ENCODE measurements at places on chromosomes 7 and 10.

- no peak for DNase-seq
These were observed 98.9 kb upstream of the IL6 start for GRCh38 chr7:22628112-22628511.

DNA sequence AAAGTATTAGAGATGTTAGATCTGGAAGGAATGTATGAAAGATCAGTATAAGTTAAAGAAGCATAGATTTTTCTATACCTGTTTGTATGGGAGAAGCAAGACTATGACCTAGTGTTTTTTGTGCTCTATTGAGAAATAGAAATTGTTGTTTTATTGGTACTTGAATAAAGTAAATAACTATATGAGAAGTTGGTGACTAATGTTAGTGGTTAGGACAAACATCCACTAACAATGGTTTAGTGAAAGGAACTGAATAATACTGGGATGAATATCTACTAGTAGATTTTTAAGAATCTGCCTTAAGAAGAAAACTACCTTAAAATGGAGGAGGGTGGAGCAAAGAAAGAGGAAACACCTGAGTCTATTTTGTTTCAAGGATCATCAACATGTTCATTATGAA lies 521.1 kb upstream of the POT1 start:
- no peak for DNase-seq

GRCh38 chr7:87566311-87566900 lies 34.3 kb downstream of the ABCB1 start:
- DNase-seq = no peak

- no peak for DNase-seq
These were observed 69.7 kb upstream of the CAMK2B start for GRCh38 chr7:44395067-44395466.

- peak; percentile 52 for DNase-seq
These were observed 29.1 kb downstream of the MKX start for GRCh38 chr10:27716521-27716920.

DNA sequence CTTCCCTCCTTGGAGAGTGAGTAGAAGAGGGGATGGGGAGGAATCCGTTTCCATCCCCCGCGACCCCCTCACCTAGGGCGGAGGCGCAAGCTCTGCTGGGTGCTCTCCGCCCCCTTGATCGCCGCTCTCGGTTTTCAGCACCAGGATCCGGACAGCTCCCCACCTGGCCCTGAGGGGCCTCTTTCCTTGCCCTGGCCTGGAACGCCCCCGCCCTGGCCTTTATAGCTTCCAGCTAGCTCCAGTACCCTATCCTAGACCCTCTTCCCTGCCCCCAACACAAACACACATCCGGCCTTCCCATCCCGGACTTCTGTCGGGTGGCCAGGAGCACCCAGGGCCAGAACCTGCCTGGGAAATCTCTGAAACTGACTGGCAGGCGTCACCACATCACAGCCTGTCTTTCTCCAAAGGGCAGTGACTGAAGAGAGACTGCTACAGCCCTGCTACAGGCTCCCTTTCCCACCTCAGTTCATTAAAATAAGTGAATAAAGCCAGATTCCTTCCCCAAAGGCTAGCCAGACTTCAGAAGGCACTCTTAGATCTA lies 72.3 kb upstream of the LEP start:
- DNase-seq = peak; percentile 21

DNA sequence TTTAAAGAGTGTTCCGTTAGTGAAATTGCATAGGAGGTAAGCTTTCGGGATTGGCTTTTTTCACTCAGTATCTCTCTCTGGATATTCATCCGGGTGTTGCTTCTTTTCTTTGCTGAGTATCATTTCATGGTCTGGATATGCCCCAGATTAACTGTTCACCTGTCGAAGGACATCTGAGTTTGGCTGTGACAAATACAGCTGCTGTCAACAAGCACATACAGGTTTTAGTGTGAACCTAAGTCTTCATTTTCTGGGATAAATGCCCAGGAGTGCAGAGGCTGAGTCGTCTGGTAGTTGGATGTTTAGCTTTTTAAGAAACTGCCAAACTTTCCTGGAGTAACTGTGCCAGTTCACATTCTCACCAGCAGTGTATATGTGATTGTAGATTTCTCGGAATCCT lies 5.6 kb downstream of the DOCK1 start:
- DNase-seq = no peak

DNA sequence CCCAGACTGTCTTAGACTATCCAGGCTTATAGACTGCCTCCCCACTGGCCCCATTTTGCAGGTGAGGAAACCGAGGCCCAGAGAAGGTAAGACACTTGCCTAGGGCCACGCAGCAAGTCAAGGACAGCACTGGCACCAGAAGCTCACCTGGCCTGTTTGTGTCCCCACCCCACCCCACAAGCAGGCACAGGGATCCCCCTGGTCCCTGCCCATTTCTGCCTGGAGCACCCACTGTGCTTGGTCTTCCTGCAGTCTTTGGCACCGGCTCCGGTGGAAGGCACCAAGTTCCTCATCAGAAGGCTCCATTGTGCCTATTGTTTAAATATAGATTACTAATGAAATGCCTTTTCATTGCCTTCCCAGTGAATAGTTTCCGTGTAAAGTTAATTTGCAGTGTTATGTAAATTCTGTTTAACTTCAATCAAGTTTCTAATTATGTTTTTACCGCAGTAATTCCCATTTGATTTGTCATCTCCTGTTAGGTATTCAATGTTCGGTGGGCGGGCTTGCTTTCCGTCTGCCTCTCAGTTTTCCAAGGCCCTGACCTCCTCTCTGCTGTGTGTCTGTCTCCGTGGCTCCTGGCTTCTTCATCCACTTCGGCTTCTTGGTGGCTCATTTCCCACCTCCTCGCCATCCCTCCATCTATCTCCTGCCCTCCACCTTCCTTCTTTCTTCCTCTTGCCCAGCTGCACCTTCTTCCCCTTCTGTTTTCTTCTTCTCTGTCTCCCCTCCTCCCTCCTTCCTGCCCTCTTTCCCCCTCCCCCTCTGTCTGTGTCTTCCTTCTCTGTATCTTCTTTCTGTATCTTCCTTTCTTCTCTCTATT lies 75.8 kb downstream of the ZMIZ1 start:
- peak; percentile 60 for DNase-seq

DNA sequence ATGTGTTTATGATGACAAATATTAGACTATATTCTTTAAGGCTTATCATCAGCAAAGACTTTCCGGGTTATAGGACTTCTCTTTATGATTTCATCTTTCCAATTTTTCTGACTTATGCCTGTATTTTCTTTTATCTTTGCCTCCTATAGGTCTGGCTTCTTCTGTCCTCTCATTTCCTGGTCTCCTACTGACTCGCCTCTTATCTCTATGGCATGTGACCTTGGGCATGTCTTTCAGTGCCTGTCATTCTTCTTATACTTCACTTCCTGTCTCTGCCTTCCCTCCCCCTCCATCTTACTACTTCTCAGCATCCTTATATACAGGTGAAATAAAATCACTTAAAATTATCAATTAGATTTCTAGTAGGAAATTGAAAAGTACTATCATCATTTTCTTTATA lies 42.2 kb downstream of the PCDH15 start:
- no peak for DNase-seq

- no peak for DNase-seq
These were observed 14.5 kb downstream of the ATP6V1F start for GRCh38 chr7:128876978-128877755.

GRCh38 chr10:121753726-121754476 lies 155.7 kb upstream of the FGFR2 start:
- peak; percentile 91 for DNase-seq

DNA sequence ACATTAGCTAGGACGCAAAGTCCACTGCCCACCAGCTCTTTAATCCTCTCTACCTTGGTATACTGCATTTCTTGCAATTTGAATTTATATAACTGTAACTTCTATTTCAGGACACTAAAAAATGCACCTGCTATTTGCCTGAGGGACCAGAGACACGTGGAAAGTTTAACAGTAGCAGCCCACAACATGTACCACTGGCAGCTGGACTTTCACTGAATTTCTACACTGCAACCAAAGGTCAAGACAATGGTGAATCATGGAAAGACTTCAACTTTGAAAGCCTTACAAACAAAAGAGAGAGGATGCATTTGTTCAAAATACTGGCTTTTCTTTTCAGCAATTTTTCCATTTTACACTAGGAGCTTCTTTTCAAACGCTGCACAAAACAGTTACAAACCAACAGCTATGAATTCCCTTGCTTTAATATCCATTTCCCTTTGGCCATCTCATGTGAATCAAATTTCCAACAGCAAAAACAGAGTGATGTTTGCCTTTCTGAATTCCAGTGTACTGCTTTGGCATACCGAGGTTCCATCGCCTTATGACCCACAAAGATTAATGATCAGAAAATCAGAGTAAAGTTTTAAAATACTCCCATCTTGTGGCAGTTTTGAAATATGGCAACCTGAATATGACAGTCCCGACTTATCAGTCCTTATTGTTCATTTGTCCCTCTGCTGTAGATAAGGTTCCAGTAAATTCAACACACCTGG lies 29.9 kb upstream of the HNRNPH3 start:
- peak; percentile 66 for DNase-seq

Data from fibroblast of skin of scalp (primary cell).